RCC 7860 (cell line): ENCODE measurements at places on chromosomes 1 and 21.

DNA sequence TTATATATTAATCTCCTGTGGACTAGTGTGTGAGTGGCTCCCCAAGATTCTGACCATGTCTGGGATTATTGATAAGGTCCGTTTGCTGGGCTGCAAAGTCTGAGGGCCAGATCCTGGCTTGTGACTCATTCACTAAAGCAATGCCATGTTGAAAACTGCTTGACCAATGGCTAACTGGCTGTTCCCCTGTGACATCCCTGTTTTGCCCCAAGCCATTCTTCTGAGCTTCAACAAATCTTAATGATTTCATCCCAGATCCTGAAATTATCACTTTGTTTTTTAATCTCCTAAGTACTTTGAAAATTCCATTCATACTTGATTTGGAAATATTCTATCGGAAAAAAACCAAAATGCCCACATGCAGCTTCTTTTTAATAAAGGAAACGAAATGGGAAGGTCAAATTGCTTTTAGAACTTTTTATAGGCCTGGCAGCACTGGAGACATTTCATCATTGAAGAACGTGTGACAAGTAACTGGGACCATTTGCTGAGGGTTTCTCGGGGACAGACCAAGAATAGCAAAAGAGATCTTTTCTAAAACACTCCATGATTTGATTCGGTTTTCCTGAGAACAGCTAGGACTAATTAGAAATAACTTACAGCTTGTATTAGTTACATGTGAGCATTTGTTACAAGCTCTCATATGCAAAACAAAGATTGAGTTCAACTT is 121.3 kb downstream of the TGFB2 start:
- DNase-seq: no peak

DNA sequence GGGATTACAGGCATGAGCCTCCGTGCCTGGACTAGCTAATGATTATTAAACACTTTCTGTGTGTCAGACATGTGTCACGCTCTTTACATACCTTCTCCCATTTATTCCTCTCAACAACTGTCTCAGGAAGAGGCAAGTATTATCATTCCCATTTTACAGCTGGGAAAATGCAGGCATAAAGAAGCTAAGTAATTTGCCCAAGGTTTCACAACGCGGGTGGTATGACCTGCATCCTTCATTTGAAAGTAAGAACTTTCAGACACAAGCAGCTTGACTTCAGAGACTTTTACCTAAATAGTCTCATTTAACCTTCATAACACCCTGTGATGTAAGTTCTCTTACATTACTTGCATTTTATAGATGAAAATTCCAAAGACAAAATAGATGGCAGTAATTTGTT is 1.0 kb upstream of the ZSCAN20 start:
- DNase-seq: no peak

GRCh38 chr1:51282605-51283004 is 46.5 kb downstream of the RNF11 start:
- DNase-seq: no peak

DNA sequence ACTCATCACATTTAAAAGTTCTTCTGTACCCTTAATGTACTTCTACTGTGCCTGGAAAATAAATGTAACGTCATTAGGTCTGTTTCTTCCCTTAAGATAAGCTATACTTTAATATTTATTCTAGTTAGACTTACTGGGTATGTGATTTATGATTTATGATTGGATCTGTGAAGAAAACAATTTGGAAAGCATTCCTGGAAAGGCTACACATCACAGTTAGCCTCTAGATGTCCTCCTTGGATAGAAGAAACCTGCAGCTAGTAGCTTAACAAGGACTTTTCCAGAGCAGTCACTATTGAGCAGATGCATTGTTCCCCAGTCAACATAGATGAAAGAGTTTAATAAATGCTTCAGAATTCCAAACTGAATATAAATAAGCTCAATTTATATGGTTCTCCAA is 22.2 kb upstream of the ABL2 start:
- peak; percentile 29 for DNase-seq

DNA sequence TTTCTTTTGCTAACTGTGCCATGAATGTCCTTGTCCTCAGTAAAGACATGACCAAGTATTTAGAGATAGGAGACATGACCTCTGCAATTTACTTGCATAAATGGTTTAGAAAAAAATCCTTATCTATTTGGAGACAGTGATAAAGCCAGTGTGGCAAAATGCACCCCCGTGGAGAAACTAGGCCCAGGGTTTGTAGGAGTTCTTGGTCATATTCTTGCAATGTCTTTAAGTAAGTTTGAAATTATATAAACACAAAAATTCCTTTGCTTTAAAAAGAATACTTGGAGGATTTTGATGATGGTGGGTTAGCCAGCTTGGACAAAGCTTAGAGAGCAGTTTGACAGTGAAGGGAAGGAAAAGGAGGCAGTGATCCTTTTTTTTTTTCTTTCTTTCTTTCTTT is 101.9 kb upstream of the SLC45A1 start:
- DNase-seq: no peak

DNA sequence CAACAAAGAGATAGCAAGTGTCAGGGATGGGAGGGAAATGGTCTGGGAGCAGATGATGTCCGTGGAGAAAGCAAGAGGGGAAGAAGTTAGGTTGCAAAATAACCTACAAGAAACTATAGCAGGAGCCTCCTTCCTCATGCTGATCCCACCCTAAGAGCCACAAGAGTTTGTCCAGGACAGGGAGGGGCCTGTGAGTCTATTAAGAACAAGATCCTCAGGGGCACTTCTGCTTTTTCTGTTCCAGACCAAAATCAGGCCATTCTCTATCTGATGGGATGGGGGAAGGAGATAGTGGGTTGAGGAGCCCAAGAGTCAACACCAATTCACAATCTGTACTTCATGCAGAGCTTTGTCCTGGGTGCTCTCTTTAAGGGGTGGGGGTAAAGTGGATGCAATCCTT is 7.7 kb upstream of the ATP1A4 start:
- DNase-seq: no peak

DNA sequence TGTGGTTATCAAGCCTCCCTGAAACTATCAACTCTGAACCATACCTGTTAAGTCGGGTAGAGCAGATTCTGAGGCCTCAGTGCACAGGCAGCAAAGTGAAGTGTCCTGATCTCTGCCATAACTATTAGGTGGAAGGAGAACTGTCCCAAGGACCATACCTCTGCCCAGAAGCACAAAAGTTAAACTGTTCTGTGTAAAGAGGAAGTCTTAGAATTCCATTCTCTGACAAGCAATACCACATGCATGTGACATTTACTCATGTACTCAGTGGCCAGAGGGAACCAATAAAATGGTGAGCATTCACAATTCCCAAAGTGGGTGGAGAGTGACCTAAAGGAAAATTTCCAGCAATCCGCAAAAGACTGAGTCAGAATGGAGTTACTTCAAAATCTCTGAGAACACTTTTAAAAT is 61.0 kb downstream of the TOR3A start:
- peak; percentile 98 for DNase-seq

DNA sequence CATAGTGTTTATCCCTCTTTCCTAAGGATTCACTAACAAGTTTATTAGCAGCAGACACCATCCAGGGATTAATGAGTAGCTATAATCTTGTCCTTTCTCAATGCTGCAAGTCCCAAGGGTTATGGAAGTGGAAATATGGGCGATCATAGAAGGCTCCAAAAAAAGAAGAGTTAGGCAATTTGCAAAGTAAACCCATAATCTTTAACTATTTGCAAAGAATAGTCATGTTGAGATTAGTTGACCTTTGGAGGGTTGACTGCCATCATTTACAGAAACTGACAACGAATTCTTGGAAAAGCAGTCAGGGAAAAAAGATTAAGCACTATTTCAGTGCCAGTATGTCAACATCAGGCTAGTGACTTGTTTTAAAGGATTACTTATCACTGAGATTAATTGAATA is 169.9 kb downstream of the KCNT2 start:
- DNase-seq: peak; percentile 39

DNA sequence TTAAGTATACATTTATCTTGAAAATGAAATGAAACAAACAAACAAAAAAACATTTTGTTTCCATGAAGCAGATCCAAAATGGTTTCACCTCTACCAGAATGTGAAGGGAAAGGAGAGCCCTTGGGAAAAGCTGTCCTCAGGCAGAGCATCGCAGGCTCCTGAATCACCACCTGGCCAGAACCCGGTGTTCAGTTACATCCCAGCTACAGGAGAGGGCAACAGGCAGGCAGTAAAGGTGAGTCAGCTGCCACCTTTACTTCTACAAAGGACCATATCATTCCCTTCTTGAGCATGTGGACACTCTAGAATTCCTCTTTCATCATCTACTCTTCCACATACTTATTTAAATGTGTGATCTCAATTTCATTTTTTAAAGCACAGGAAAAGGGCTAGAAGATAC is 151.2 kb downstream of the PIGK start:
- DNase-seq: no peak
